ENCODE measurements at places on chromosomes 6 and 20.

DNA sequence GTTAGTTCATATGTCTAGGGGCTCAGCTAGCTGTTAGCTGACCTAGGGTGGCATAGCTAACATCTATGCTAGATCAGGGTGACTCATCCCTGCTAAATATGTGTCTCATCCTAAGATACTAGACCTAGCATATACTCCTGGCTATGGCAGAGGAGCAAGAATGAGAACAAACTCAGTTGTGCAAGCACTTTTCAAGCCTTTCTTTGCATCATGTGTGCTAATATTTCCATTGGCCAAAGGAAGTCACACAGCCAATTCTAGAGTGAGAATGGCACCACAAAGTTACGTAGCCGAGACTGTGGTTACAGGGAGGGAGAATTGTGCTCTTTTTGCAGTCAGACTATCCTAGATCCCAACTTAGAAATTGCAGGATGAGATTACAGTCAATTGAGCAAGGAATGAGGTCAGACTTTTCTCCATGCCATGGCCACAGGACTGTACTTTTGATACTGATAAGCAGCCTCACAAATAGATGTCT, 78.7 kb downstream of the PLCB4 start:
- DNase-seq = peak; percentile 8

GRCh38 chr20:25750765-25751696, 54.4 kb upstream of the ZNF337 start:
- DNase-seq = peak; percentile 51

DNA sequence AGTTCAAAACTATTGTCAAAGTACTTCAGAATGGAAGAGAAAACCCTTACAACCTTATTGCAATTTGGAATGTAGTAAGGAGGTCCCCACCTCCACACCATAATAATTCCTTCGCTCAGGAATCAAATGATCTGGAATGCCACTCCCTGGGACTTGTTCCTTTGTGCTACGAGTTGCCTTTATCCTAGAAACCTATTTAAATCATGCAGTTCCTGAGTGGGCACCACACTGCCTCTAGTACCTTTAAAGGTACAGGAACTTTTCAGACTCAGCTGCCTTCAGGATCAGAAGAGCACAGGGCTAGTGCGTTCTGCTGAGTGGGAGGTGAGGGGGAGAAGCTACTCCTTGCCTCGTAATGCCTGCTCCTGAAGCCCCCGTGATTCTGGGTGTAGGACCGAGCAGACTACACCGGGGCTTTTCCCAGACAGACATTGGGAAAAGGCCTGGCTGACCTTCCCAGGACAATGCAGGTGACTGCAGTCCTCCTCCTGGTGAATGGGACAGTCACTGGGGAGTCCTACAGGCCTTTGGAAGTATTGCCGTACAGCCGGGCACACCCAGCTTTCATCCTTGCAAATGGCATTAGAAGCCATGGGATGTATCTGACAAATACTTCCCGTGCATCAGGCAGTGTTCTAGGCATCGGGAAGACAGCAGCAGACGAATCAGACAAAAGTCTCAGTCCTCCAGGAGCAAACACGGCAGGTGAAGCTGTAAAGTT, 11.8 kb upstream of the TUBB2B start:
- DNase-seq = no peak

DNA sequence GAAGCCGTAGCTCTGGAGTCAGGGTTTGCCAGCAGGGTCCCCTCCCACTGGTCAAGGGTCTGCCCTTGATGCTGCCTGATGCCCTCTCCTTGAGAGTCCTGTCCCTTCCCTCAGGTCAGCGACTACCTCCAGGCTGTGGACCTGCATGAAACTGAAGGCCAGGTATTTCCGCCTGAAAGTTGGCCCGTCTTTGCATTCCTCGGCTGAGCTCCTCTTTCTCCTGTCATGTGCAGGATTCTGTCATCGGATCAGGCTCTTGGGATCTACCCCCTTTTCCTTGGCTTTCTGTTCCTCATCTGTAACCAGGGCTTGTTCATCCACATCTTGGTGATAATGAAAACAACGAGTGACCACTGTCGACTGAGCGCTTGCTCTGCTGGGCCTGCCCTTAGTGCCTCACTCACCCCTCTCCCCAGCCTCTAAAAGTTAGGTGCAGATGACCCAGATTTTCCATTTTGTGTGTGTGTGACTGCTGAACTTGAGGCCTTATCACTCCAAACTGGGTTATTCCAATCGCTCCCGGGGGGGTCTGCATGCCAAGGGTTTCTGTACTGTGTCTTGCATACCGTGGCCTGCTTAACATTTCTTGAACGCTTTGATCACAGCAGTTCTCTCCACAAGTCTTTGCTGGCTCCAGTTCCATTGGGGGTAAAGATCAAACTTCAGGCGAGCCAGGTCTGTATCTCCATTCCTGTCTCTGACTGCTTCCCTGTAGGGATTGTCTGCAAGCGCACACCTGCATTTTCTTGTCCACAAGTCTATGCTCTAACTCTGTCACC, 81.6 kb downstream of the DTD1 start:
- DNase-seq = peak; percentile 42

- peak; percentile 52 for DNase-seq
These were observed 126.4 kb downstream of the SCML4 start for GRCh38 chr6:107697682-107698081.

DNA sequence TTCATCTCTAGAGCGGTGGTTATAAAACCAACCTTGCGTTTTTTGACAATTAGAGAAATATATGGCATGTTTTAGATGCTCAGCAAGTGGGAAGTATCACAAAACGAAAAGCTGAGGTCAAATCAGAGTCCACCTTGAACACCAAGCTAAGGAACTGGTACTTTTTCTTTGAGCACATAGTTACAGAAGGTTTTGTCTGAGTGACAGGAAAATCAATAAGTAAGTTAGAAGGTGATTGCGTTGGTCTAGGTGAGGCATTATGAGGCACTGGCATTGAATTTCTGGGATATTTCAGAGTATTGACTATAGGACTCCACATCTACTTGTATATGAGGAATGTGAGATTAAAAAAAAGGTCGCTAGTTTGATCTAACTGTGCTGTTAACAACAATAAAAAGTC, 597 bp upstream of the HINT3 start:
- no peak for DNase-seq

DNA sequence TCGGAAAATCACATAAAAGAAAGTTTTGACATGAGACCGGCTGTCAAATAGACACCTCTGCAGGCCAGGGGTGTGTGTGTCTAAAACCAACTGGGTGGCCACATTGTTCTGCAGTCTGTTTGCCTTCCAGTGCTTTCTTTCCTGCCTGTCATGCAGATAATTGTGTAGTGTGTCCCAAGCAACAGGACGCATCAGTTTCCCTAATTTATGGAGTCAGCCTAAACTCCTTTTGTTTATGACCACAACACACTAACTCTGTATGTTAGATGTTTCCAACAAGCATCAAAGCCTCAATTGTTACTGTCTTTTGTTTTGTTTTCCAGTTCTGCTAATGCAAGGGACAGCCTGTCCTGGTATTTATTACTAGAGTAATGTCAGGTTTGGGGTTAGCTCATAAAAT, 205.7 kb downstream of the ATXN1 start:
- no peak for DNase-seq

GRCh38 chr6:91678679-91679446, 1092.0 kb upstream of the MAP3K7 start:
- DNase-seq = no peak

DNA sequence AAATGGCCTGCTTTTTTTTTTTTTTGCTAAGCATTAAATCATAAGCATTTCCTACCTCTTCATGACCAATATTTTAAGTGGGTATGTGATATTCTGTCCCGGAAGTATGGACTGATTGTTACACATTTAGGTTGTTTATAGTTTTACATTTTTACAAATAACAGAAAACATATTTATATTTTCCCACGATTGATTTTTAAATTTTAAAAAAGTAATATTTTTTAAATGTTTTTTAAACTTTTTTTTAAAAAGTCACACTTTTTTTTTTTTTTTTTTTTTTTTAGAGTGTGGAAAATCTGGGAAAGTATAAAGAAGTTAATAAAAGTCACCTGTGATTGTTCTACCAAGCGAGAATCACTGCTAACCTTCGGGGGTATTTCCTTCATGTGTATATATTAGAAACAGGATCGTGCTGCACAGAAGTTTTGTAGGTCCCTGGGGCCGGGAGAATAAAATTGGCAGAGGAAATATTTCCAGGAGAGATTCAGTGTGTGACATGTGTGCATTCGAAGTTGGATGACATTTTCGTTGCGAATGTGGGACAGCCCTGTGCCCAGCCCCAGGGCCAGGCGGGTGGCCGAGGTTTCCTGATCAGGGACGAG, 173.1 kb downstream of the CDC5L start:
- DNase-seq = no peak

DNA sequence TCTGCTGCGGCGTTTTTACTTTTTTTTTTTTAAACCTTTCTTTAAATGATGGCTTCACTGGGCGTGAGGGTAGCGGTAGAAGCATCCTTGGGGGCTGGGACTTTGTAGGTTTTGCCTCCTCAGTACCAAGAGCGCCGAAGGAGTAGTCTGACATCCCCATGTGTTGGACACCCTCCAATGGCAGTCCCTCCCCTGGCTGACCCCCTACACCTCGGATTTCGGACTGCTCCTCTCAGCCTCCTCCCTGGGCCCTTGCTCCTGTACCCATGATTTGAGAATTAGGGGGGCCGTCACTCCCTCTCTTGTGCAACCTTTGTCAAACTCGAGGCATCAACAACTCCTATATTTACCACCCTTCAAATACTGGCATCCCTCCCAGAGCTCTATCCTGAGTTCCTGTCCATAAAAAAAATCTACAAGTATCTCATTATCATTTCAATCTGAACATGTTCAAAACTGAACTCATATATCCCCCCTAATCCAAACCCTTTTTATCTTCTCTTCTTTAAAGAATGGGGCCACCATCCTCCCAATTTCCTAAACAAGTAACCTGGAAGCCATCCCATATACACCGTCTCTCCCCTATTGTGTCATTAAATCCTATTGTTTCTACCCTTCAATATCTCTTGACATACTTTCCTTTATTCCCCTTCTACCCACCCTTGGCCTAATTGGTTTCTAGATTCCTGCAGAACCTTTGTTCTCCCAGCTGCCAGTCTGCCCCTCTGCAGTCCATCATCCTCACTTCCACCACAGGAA, 1.2 kb upstream of the ARFGEF3 start:
- no peak for DNase-seq

DNA sequence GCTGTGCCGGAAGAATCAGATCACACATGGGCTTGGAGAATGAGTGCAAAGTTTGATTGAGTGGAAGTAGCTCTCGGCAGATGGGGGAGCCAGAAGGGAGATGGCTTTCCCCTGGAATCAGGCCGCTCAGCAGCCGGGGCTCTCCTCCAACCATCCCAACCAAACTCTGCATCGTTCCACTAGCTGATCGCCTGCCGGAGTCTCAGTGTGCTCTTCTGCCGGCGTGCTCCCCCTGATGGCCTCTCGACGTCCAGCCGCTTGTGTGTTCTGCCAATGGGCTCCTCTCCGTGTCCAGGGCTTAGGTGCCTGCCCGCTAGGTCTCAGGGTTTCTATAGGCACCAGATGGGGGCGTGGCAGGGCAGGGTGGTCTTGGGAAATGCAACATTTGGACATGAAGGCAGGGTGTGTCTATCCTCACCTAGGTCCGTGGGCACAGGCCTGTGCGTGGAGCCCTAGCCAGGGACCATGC, 4.9 kb upstream of the BIRC7 start:
- DNase-seq = peak; percentile 81

- DNase-seq = peak; percentile 18
These were observed 30.5 kb upstream of the AKAP12 start for GRCh38 chr6:151209071-151209831.

- DNase-seq = no peak
These were observed at the start of gene NRSN1 for GRCh38 chr6:24125980-24126379. Gene NRSN1, plus strand, starts transcription at chr6:24126215. Its CDS starts 8,113 bp downstream, at chr6:24134328.

GRCh38 chr20:11941593-11942246, 24.0 kb downstream of the BTBD3 start:
- no peak for DNase-seq

DNA sequence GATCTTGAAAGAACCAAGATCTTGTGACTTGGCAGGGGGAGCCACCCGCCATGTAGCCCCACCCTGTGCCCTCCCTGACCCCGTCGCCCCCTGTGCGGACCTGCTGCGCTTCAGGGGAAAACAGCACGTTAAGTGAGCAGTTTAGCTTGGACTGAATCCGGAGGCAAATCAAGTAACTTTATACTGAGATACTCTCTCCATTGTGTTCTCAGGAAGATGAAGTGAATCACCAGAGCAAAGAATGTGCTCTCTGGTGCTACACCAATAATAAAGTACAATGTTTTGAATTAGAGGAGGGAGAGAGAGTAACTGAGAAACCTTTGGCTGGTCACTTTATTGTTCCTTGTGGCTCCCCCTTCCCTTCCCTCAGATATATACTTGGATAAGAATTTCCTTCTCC, 83.4 kb downstream of the TXNDC5 start:
- peak; percentile 66 for DNase-seq

DNA sequence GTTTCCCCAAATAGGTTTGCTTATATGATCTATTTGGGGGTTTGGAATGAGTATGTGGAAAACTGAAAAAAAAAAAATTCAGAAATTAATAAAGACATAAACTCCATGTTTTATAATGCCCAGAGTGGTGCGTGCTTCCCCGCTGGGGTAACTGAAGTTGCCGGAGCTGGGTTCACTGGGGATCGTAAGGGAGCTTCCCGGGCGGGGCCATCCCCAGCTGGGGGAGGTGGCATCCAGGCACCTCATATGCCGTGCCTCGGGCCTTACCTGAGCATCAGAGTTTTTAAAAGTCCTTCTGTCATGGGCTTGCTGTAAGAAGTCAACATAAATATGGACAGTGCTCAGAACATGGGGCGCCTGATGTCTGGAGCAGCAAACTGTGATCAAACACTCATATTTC, 17.9 kb upstream of the RAMACL start:
- DNase-seq = no peak

GRCh38 chr6:88984606-88985005, 21.2 kb upstream of the RNGTT start:
- DNase-seq = no peak

DNA sequence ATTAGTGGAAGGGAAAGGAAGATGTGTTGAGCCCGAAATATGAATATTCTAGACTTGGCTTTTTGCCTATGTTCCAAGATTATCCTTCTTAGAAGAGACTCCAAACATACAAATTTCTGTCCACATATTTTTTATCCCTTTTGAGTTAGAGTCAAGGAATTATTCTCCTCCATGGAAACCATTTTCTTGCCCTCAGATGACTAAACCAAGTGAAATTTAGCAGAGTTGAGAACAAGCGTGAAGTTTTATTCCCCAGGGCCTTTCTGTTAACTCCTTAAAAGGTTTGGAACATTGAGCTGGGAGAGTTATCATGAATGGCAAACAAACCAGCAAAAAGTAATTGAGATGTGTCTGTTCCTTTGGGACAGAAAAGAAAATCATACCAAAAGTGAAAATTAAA, 286.1 kb upstream of the PLCB4 start:
- peak; percentile 89 for DNase-seq

All from cardiac fibroblast (primary cell).